Body of pancreas (tissue), 4 donors: ENCODE measurements at places on chromosomes 6 and 20.

DNA sequence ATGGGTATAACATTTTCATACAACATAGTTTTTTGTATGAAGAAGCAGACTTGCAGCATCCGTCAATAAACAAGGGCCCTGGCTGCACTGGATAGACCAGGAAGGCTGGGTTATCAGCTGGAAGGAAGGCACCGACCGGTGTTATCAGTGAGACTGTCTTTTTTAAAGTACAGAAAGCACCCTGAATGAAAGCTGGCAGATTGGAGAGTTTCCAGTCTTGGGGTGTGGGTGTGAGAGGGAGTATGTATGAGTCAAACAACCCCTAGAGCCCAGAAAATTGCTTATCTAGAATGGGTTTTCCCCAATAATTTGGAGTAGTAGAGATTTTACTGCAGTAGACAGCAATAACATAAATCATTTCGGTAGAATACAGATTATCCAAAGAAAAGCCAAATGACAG, 42.4 kb downstream of the TXLNB start:
- no peak for DNase-seq

DNA sequence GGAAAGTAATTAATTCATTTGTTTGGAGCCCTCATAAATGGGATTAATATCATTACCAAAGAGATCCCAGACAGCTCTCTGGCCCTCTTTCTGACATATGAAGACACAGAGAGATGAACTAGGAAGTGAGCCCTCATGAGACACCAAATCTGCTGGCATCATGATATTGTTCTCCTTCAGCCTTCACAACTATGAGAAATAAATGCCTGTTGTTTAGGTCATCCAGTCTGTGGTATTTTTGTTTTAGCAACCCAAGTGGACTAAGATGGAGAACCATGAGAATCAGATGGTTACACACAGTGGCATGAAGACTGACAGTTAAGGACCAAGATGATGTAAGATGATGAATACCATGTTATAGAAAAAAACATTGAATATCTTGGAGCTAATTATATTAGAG, 16.9 kb upstream of the HBS1L start:
- no peak for DNase-seq

DNA sequence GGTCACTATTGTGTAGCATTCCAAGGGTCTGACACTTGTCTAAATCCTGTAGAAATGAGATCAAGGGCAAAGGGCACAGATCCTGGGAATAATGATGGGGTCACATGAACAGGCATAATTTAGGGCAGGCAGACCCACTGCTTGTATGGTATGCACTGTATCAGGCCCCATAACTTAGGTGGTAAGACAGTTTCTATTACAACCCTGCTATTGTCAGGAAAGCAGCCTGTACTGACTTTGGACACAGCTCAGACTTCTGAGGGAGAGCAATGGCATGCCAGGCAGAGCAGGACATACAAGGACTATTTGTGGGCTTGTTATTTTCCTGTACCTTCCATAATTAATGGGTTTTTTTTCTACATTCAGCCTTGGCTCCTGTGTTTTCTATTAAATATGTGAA, 286.8 kb downstream of the PKHD1 start:
- no peak for DNase-seq

DNA sequence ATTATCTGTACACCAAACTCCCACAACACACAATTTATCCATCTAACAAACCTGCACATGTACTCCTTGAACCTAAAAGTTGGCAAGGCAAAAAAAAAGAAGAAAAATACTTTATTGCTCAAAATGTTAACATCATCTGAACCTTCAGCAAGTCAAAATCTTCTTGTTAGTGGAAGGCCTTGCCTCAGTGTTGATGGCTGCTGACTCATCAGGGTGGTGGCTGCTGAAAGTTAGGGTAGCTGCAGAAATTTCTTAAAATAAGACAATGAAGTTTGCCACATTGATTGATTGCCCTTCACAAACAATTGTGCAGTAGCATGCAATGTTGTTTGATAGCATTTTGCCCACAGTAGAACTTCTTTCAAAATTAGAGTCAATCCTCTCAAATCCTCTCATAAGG, 2.7 kb upstream of the WFDC11 start:
- no peak for DNase-seq

- no peak for DNase-seq
These were observed 7.9 kb downstream of the COL9A3 start for GRCh38 chr20:62824476-62825332.

DNA sequence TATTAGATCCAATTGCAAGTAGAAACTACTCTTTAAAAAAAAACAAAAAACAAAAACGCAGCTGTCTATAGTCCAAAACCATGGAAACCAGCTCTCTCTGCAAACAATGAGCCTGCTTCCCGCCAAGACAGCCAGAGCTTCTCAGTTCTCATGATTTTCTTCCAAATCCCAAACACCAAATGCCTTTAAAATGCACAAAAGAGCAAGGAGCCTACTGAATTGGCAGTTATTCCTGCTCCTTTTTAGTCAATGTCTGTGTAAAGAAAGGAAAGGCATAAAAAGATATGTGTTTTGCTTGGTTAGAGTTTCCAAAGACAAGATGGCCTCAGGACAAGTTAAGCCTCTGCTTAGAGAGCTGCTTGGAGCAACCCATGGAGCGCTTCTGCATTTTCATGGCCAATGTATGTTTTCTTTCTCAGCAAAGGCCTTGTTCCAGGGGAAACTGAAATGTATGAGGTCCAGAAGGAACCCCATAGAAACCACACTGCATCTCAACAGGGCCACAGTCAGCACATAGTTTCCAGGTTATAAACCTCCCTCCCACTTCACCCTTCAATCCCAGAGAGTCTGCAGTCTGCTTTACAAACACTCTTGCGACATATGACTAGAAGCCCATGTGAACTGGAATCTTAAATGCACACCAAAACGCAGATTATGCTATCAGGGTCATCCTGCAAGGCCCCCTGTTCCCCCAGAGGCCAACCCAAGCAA, 209.3 kb upstream of the TAB2 start:
- DNase-seq = no peak
